ENCODE measurements at places on chromosomes 13 and 19. TPM values are rescaled to one million over a fixed set of nuclear protein-coding genes. Genes with fewer than 3 reads are reported as not detected.

- H3K4me3 ChIP-seq: no peak overlapping the region
- no peak for DNase-seq
- no peaks in the 10 kb centered on the region for H3K27me3 ChIP-seq
- no peaks in the 10 kb centered on the region for H3K4me1 ChIP-seq
Observed at GRCh38 chr19:29858000-29858596, 46.3 kb downstream of the CCNE1 start.

DNA sequence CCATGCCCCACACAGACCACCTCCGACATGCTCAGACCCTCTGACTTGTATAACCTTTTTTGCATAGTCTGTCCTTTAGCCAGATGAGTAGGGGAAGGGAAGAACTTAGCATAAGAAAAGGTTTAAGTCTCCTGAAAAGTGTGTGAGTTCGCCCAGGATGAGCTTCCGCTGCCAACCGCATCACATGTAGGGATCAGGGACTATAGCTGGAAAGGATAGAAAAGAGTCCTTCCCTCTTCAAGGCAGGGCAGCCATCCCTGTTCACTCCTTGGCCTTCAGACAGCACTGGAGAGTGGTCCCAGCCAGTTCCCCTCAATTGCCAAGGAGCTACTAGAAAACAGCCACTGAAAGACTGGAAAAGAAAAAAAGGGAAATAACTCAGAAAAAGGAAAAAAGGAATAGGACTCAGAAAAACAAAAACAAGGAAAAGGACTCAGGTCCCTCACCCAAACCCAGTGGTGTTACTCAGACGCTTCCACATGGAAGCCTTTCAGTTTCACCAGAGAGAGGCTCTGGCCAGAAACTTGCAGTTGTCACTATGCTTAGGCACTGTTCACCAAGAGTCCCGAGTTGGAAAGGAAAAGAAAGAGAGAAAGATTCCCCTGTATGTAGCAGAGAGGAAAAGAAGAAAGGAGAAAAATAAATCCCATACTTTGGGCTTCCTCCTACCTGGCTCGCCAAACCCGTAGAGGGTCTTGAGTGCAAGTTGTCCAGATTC is 5.6 kb upstream of the TM9SF2 start:
- H3K4me3 ChIP-seq: peak overlapping the region; percentile 80
- DNase-seq: no peak
- H3K27ac ChIP-seq: peak overlapping the region; percentile 59
- no peaks in the 10 kb centered on the region for H3K36me3 ChIP-seq
- no peaks in the 10 kb centered on the region for H3K27me3 ChIP-seq
- H3K4me1 ChIP-seq: peaks cover 41% of the 10 kb centered on the region

DNA sequence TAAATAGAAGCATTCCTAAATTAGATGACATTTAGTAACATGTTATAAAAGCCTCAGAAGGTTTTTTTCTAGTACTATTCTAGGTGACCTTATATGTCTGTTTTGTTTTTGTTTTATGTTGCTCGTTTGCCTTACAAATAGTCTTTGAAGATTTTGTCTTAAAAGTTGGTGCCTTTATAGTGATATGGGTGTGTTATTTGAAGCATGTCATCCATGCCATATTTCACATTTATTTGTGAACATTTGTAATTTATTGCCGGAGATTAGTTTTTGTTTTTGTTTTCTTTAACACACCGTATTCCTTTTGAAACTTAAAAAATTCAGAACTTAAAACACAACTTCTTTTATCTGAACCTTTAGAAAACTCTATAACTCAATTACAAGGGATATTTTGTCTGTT is 422.8 kb upstream of the PCDH9 start:
- no peak for DNase-seq
- no peaks in the 10 kb centered on the region for H3K4me1 ChIP-seq

GRCh38 chr19:43286786-43287185 is 17.5 kb upstream of the PSG9 start:
- H3K4me1 ChIP-seq: no peaks in the 10 kb centered on the region
- H3K36me3 ChIP-seq: no peaks in the 10 kb centered on the region
- DNase-seq: no peak
- H3K27me3 ChIP-seq: no peaks in the 10 kb centered on the region
- no peak overlapping the region for H3K4me3 ChIP-seq

Gene CD79A
- total RNA-seq: 1.3 TPM

DNA sequence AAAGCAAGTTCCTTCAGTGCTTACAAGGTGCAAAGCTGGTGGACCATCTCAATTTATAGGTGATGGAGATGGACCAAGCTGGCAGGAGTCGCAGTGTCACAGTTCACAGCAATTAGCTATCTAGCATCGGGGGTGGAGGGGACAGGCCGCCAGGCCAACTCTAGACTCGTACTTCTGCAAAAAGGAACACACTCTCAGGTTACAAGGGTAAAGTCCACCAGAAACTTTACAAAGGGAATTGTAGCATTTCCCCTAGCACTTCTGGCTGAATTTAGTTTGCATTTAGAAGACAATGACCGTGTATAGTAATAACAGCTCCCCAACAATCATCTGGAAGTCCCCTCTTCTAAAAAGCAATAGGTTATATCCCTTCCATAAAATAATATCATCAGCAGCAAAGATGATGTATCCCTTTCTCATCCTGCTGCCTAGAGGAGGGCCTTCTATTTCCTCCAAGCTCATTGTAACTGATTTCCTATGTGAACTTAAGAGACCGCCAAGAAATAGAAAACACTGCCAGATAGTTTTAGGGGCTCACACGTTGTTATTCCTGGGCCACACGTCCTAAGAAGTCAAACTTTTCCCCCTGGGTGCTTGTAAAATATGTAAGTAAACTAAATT is 8.5 kb upstream of the DOCK9 start:
- peaks cover 30% of the 10 kb centered on the region for H3K4me1 ChIP-seq
- DNase-seq: no peak
- H3K27ac ChIP-seq: no peak overlapping the region

DNA sequence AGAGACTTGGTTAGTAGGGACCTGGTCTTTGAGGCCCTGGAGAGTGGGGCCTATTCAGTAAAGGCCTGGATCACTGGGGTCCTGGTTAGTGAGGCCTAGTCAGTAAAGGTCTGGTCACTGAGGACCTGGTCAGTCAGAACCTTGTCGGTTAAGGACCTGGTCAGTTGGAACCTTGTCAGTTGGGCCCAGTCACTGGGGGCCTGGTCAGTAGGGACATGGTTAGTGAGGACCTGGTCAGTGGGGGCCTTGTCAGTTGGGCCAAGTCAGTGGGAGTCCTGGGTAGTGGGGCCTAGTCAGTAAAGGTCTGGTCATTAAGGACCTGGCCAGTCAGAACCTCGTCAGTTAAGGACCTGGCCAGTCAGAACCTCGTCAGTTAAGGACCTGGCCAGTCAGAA is 43.2 kb upstream of the TPM4 start:
- no peak overlapping the region for H3K27ac ChIP-seq
- DNase-seq: no peak
- H3K4me1 ChIP-seq: no peaks in the 10 kb centered on the region
- H3K27me3 ChIP-seq: no peaks in the 10 kb centered on the region

Gene ONECUT3
- total RNA-seq: not detected

GRCh38 chr13:50990818-50991506 is 81.4 kb downstream of the RNASEH2B start:
- no peak for DNase-seq
- no peaks in the 10 kb centered on the region for H3K27me3 ChIP-seq
- H3K4me3 ChIP-seq: no peak overlapping the region
- H3K4me1 ChIP-seq: peaks cover 15% of the 10 kb centered on the region

Gene NUP58
- 123 TPM for total RNA-seq

- H3K36me3 ChIP-seq: no peaks in the 10 kb centered on the region
- H3K27me3 ChIP-seq: no peaks in the 10 kb centered on the region
- no peak overlapping the region for H3K27ac ChIP-seq
- no peaks in the 10 kb centered on the region for H3K4me1 ChIP-seq
Observed at GRCh38 chr13:105063676-105064075, 1471.8 kb downstream of the EFNB2 start.

DNA sequence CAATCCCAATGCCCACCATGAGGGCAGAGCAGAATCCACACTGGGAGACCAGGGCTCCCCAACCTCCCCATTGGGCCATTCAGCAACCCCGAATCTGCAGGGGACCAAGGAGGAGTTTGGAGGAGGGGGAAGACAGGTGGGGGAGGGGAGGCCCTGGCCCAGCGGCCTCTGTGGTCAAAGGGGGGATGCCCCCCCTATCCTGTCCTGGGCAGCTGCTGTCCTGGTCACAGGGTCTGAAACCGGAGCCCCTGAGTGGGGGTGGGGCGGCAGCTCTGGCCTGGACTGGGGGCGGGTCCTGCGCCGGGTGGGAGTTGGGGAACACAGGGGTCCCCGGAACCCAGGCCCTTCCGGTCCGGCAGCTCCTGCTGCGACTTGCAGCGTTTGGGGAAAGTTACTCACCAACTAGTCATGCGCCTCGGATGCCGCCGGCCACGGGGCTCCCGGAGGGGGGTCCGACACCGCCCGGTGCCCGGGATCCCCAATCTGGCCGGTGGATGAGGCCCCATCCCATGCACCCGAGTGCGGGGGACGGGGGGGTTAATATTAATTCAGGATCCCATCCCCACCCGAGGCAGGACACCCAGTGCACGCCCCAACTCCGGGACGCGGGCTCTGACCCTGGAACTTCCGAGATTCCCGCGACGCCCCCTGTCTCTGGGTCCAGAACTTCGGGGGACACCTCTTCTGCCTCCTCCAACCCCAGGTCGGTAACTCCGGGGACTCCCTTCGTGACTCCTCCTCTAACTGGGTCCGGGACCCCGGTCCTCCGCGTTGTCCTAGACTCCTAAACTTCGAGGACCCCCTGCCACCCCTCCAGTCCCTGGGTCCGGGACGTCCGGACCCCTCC is 872 bp downstream of the HOMER3 start:
- H3K27ac ChIP-seq: no peak overlapping the region
- H3K36me3 ChIP-seq: no peaks in the 10 kb centered on the region
- H3K4me1 ChIP-seq: peaks cover 6% of the 10 kb centered on the region
- H3K27me3 ChIP-seq: peaks cover 5% of the 10 kb centered on the region

Gene DAND5
- total RNA-seq: not detected
